HCEC 1CT (cell line): ENCODE measurements at places on chromosomes 3 and 15.

DNA sequence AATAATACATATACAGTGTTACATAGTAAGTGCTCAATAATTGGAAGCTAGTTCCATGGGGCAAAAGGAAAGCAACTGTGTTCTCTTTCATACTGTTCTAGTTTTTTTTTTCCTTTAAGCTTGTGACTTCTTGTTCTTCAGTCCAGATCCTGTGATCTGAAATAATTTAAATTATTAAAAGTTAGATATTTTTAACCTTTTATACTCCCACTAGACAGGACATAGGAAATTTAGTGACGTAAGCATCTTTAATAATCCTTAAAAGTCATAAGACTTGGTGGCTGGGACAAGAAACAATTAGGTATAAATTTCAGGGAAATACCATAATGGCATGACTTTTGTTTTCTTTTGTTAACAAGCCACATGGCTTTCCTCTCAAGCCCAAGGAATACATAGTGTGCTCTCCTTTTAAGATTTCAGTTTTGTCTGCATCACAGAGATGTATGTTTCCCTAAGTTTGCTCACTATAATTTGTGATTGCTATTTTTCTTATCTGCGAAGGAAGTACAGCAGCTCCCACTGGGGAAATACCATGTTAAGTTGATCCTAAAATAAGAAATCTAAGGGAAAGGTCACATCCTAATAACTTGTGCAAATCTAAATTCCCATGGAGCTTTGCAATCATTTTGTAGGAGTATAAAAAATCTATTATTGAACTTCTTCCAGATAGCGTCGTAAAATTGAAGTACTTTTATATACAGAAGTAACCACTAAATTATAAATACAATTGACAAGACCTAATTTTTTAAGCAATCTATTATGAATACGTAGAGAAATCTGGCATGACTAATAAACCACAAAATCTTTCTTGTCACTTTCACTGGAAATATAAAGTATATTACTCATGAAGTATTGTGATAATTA is 30.1 kb downstream of the PPARG start:
- peak; percentile 60 for DNase-seq

GRCh38 chr3:95751509-95751908 is 1062.9 kb upstream of the EPHA6 start:
- no peak for DNase-seq

DNA sequence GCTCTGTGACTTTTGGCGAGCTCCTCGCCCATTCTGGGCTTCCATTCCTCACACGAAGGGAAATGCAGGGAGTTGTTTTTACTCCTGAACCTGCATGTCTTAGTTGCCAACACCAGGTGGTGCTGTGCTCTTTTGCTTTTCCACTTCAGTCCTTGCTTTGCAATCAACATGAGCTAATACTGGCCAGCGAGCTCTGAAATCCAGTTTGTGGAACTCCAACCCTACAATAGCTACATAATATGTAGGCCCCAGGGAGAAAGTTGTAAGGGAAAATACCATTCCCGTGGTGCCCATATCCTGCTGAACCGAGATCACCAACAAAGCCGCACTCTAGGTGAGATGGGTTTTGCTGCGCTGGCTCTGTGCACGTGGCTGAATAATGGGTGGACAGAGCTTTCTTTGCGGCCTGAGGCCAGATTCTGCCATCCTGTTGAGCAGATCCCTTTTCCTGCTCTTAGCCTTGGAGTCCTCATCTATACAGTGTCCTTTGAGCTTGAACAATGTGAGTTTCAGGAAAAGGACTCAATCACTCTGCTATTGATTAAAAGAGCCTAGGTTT is 25.0 kb downstream of the LSM3 start:
- DNase-seq = peak; percentile 71

GRCh38 chr15:80414546-80415357 is 10.6 kb downstream of the ARNT2 start:
- DNase-seq = no peak

GRCh38 chr3:98008855-98009254 is 26.3 kb downstream of the GABRR3 start:
- DNase-seq = no peak

- DNase-seq = no peak
These were observed 60.3 kb upstream of the EIF1B start for GRCh38 chr3:40249168-40249567.
